ENCODE measurements at places on chromosomes 11 and 22. TPM values are rescaled to one million over a fixed set of nuclear protein-coding genes. Genes with fewer than 3 reads are reported as not detected.

Gene GAL3ST1
- not detected for total RNA-seq

Gene C11orf65
- total RNA-seq, result 0.61 TPM

Gene NAALADL1
- 14.8 TPM for total RNA-seq

Gene OR10W1
- total RNA-seq, result not detected

Gene OR52E8
- total RNA-seq, result not detected

Gene SERPIND1
- not detected for total RNA-seq

Gene NXPE2
- total RNA-seq, result not detected

Gene INS
- total RNA-seq, result not detected

Gene STX5
- total RNA-seq, result 38.4 TPM

Data from activated CD8-positive, alpha-beta memory T cell treated with anti-CD3 and anti-CD28 coated beads, Interleukin-2, amount 10 ng/mL, durations not matched to agents 7 days and 5 days (primary cell).